ENCODE measurements at places on chromosomes 2 and 18. TPM values are rescaled to one million over a fixed set of nuclear protein-coding genes. Genes with fewer than 3 reads are reported as not detected.

GRCh38 chr2:128786741-128787478 is 468.2 kb upstream of the HS6ST1 start:
- no peak for DNase-seq

GRCh38 chr2:121363632-121364420 is 78.8 kb upstream of the TFCP2L1 start:
- DNase-seq: no peak

DNA sequence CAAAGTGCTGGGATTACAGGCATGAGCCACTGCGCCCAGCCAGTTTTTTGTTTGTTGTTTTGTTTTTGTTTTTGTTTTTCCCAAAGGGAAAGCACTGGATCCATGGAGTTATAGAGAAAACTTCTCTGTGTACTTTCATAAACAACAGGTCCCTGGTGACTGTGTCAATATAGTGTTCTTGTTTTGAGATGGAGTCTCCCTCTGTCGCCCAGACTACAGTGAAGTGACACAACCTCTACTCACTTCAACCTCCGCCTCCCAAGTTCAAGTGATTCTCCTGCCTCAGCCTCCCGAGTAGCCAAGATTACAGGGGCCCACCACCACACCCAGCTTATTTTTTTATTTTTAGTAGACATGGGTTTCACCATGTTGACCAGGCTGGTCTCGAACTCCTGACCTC is 16.5 kb downstream of the USP34 start:
- no peak for DNase-seq

DNA sequence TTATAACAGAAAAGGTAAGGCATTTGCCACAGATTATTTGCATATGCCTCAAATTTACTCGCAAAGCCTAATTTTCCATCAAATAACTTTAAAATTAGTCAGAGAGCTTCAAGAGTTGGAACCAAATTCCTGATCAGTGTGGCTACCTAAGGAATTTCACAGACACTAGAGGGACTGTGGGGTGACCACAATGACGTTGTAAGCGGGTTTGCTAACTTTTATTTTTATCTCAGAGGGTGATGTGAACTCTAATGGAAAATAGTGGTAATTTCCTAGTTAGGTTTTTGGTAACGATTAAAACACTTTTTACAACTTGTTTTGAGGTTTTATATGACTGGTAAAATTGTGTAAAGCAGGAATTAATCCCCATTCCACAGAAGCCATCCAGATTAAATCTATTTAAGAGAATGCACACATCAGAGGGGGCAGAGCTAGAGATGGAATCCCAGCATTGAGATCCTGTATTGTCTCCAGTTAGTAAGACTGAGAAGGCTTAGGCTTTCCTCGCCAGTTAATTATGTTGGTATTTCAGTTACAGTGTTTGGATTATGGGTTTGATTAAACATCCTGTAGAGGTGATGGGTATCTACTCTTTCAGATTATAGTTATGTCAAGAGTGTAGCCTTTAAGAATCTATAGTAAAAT is 129.0 kb downstream of the GPD2 start:
- no peak for DNase-seq

- DNase-seq: no peak
Observed at GRCh38 chr2:128736689-128737545, 418.2 kb upstream of the HS6ST1 start.

DNA sequence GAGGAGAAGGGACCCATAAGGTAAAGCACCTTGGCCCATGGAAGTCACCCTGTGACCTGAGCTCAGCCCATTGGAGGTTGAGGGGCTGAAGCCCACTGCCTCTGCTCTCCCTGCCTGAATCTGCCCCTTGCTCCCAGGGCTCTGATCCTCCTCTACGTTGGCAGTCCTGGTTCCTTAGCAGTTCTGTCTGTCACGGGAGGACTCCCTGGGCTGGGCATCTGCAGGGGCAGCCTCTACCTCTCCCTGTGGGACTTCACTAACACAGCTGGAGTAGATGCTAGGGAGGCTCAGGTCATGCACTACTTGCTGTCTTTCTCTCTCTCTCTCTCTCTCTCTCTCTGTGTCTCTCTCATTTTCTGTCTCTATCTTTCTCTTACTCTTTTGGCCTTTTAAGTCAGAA is 8.7 kb downstream of the GYPC start:
- DNase-seq: no peak

GRCh38 chr2:148998831-148999200 is 39.7 kb upstream of the LYPD6B start:
- no peak for DNase-seq

DNA sequence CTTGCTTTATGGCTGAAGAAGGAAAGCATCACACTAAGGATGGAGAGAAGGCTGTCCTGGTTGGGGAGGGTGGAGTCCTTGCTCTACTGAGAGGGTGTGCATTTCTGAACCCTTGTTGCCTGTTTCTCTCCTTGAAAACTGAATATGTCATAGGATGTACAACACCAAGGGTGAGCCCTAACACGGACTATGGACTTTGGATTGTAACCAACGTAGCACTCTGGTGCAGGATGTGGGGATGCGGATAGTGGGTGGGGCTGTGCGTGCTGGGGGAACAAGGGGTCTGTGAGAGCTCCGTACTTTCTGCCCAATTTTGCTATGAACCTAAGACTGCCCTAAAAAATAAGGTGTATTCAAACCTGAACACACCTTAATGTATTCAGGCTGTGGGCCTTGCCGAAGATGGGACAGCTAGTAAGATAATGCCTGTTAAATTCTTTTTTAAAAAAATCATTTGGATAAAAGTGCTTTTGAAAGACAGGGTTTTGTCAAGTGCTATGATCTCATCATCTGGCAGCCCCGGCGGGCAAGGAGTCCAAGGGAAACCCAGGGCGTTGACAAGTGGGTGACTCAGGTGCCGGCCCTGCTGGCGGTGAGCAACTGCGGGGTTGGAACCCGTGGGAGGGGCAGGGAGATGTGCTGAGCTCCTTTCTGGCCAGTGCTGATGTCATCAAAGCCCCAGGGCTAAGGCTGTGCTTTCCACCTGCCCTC is 54.0 kb downstream of the GATA6 start:
- DNase-seq: no peak

DNA sequence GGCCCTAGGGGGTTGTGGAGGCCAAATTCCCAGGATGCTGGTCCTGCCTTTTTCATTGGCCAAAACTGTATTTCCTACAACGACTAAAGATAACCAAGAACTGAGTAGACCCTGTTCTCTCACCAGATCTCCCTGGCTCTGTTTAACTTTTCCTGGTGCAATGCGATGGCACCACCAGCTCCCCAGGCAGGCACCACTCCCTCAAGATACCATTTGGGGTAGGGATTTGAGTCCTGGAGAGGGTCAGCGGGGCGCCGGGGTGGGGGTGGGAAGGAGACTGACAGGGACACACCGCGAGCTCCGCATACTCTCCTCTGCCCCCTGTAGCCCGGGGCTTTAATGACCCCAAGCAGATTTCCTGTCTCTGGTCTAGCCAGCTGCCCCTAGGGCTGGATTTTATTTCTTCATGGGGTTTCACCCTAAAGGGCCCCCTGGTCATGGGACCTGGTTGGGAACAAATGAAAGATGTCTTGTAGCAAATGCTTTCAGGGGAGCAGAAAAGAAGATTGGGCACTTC is 7.3 kb downstream of the SIX2 start:
- DNase-seq: no peak

DNA sequence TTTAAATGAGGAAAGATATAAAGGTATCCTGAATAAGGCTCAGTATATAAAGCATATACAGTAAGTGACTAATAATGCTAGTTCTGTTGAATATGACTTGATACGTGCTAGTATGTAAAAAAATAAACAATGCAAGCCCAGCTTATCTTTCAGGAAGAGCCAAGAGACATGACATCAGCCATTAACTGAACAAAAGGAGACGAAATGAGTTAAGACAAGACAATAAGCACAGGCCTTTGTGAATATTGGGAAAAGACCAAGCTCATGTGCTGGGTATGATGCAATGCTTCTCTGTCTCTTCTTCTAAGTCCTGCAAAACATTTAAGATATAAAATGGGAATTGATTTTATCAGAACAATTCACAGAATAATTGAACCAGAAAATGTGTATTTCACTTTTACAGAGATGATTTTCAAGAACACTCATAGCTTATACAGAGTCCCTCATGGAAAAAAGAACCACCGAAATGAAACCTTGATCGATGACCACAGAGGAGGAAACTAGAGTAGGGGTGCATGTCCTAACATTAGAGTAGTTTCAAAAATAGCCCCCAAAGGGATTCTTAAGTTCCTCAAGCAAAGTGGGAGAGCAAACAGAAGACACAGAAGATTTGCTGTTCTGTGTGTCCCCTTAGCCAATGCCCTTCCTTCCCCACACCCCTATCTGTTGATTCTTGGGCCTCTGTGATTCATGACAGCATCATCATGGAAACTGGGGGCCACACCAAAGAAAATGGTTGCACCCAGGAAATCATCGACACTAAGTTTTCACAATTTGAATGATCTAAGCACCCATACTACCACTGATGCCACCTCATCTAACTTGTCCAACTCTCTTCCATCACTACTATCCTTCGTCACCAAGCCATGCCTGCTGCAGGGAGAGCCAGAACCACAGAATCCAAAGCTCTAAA is 68.0 kb upstream of the CRIM1 start:
- no peak for DNase-seq

DNA sequence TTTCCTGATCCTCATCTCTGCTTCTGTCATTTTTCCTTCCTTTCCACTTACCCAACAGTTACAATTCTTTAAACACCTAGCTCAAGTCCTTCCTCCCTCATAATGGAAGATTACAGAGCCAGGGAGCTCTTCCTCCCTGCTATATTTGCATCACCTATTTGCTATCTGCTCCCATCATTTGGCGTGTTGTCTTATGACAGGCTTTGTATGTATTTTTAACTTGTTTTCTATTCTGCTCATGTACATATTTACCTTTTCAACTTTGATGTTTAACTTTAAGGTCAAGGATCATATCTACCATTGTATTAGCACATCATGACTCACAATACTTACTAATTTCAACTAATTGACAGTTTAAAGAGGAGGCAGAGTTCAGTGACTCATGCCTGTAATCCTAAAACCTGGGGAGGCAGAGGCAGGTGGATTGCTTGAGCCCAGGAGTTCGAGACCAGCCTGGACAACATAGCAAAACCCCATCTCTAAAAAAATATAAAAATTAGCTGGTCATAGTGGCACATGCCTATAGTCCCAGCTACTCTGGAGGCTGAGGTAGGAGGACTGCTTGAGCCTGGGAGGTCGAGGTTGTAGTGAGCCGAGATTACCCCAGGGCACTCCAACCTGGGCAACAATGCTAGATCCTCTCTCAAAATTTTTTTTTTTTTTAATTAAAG is 308.0 kb upstream of the STON1 start:
- no peak for DNase-seq

GRCh38 chr2:45789961-45790723 is 138.7 kb downstream of the PRKCE start:
- no peak for DNase-seq

DNA sequence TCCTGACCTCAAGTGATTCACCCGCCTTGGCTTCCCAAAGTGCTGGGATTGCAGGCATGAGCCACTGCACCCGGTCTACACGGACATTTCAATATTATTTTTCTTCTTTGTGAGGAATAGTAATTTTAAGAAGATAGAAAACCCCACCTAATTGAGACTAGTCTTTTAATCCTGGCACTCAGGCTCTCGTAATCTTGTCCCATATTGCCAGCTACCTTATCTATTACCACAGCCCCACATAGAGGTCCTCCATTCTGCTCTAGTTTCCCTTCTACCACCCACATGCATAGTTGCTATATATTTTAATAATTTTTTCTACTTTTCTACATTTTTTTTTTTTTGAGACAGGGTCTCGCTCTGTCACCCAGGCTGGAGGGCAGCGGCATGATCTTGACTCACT is 9.5 kb upstream of the USP14 start:
- DNase-seq: no peak

DNA sequence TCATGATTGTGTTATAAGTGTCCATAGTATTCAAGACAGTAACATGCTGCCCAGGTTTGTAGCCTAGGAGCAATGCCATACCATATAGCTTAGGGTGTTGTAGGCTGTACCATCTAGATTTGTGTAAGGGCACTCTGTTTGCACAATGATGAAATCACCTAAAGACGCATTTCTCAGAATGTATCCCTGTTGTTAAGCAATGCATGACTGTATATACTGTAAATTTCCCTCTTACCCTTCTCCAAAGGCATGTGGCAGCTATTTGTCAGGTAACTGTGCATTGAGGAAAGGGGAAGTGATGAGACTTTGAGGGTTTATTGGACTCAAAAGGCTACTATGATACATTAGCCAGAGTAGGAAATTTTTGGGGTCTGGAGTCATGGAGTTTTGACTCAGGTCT is 180.8 kb downstream of the VAPA start:
- no peak for DNase-seq

GRCh38 chr18:42048158-42048557 is 93.1 kb downstream of the PIK3C3 start:
- no peak for DNase-seq

DNA sequence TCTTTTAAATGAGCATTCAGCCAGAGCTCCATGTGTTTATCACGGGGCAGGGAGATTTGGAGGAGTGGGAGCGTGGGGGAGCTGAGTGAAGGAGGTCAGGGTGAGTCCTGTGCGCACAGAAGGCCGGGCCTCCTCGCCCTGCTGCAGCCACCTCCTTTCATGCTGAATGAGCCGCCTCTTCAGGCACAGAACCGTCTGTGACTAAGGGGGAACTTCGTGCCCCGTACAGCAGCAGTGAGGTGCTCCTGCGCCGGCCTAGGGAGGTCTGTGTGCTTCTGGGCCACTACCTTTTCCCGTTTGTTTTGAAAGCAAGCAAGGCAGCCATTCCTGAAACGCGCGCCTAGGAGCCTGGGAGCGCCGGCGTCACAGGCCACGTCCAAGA is 27.1 kb upstream of the ZNF516 start:
- DNase-seq: no peak

- DNase-seq: no peak
Observed at GRCh38 chr2:206477296-206477695, 34.0 kb downstream of the ADAM23 start.

- no peak for DNase-seq
Observed at GRCh38 chr2:216768908-216769411, 73.6 kb upstream of the IGFBP5 start.

DNA sequence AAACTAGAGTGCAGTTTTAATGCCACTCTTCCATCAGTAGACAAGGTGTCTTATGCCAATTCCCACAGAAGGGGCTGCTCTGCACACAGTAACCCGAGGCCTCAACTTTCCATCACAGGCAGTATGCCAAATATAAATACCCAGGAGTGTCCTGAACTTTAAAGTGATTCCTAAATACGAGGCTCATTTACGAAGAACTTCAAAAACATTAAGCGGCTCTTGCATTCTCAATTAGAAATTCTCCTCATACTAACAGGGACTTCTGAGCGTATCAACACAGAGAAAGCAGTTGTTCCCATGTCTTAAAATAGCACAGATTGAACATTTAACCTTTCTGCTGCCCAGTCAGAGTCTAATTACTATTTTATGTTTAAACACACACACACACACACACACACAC is 638.6 kb downstream of the ERBB4 start:
- no peak for DNase-seq

The GRHL1 gene
- total RNA-seq: 192 TPM

The CABLES1 gene
- total RNA-seq: 7.4 TPM

The NEMP2 gene
- 1.0 TPM for total RNA-seq

The NCK2 gene
- total RNA-seq: 68.6 TPM

The CRYGD gene
- total RNA-seq: not detected

The EPC2 gene
- total RNA-seq: 10.6 TPM

The CPLX4 gene
- not detected for total RNA-seq

The ERICH2 gene
- not detected for total RNA-seq

The CHRND gene
- total RNA-seq: not detected

The NEU2 gene
- not detected for total RNA-seq

The SUMO1 gene
- total RNA-seq: 28.8 TPM

The RBKS gene
- total RNA-seq: 1.4 TPM

The CCDC74B gene
- total RNA-seq: 0.31 TPM

The ANKRD53 gene
- total RNA-seq: not detected

Measured in esophagus squamous epithelium (tissue), 5 donors.